Esophagus muscularis mucosa (tissue), 4 donors: ENCODE measurements at places on chromosomes 13 and 19. TPM values are rescaled to one million over a fixed set of nuclear protein-coding genes. Genes with fewer than 3 reads are reported as not detected.
A peak's percentile ranks its signal among the peaks of the same experiment; 100 is the strongest.

MBD3L3 gene
- total RNA-seq = not detected

IGLON5 gene
- not detected for total RNA-seq

NDUFA7 gene
- total RNA-seq = 28.7 TPM

OR2Z1 gene
- total RNA-seq = not detected

DNA sequence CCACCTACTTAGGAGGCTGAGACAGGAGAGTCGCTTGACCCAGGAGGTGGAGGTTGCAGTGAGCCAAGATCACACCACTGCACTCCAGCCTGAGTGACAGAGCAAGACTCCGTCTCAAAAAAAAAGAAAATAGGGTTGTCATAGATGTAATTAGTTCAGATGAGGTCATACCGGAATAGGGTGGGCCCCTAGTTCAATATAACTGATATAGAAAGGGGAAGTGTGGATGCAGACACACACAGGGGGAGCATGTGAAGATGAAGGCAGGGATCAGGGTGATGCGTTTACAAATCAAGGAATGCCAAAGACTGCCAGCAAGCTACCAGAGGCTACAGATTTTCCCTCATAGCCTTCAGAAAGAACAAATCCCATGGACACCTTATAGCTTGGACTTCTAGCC lies 24.3 kb upstream of the EEF1AKMT1 start:
- H3K27ac ChIP-seq = no peak overlapping the region
- no peak overlapping the region for H3K4me3 ChIP-seq
- H3K36me3 ChIP-seq = peaks cover 20% of the 10 kb centered on the region
- H3K4me1 ChIP-seq = peaks cover 15% of the 10 kb centered on the region
- no peaks in the 10 kb centered on the region for H3K27me3 ChIP-seq

- H3K4me3 ChIP-seq = no peak overlapping the region
- H3K27ac ChIP-seq = no peak overlapping the region
These were observed 406.7 kb upstream of the ZNF507 start for GRCh38 chr19:31938675-31939074.

- H3K4me1 ChIP-seq = peaks cover 42% of the 10 kb centered on the region
- no peak overlapping the region for H3K4me3 ChIP-seq
- H3K27me3 ChIP-seq = no peaks in the 10 kb centered on the region
- H3K36me3 ChIP-seq = peaks cover 9% of the 10 kb centered on the region
- DNase-seq = no peak
These were observed 57.7 kb downstream of the PTPRS start for GRCh38 chr19:5282901-5283300.

- H3K27ac ChIP-seq = no peak overlapping the region
- no peaks in the 10 kb centered on the region for H3K27me3 ChIP-seq
- H3K4me1 ChIP-seq = no peaks in the 10 kb centered on the region
- no peak overlapping the region for H3K4me3 ChIP-seq
- peaks cover 18% of the 10 kb centered on the region for H3K36me3 ChIP-seq
These were observed 7.3 kb upstream of the SLC7A9 start for GRCh38 chr19:32876919-32877285.

- no peaks in the 10 kb centered on the region for H3K27me3 ChIP-seq
- H3K4me1 ChIP-seq = peaks cover 92% of the 10 kb centered on the region
- DNase-seq = no peak
- peak overlapping the region; percentile 40 for H3K4me3 ChIP-seq
- no peaks in the 10 kb centered on the region for H3K36me3 ChIP-seq
These were observed 5.2 kb downstream of the AKT2 start for GRCh38 chr19:40279761-40280607.

DNA sequence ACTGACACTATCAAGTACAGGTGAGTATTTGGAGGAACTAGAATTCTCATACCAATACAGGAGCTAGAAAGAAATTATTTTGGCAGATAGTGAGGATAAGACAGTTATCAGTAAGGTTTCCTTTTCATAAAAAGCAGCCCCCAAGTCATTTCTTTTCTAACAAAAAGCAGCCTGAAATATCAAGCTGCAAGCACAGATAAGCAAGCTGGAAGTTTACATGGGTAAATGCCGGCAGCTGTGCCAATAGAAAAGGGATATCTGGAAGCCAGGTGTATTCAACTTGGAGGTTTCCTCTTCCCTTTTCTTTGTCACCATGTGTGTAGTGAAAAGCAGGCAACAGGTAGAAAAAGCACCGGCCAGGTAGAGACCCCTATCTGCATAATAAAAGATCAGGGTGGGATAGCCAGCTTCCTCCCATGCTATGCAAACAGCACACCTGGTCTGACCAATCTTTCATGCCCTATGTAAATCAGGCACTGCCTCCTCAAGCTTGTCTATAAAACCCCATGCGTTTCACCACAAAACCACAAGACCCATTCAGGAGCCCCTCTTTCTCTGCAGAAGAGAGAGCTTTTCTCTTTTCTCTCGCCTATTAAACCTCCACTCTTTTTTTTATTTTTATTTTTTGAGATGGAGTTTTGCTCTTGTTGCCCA lies 22.9 kb downstream of the CYP4F2 start:
- H3K27ac ChIP-seq = no peak overlapping the region
- H3K27me3 ChIP-seq = no peaks in the 10 kb centered on the region
- H3K4me1 ChIP-seq = no peaks in the 10 kb centered on the region
- H3K36me3 ChIP-seq = no peaks in the 10 kb centered on the region

DNA sequence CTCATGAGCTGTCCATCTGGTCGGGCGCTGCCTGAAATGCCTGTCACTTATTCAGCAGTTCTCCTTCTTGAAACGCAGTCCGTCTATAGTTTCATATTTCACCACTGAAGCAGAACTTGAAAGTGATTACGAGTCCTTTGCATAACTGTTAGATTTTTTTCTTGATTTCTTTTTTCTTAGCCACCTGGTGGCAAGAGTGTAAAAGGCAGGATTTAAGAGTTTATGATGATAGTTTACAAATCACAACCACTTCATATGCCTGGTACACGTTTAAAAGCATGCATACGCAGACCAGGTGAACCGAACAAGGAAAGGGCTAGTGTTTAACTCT lies 45.8 kb downstream of the GGACT start:
- H3K36me3 ChIP-seq = no peaks in the 10 kb centered on the region
- H3K4me3 ChIP-seq = no peak overlapping the region
- no peak for DNase-seq
- H3K4me1 ChIP-seq = peaks cover 7% of the 10 kb centered on the region
- H3K27ac ChIP-seq = no peak overlapping the region
- no peaks in the 10 kb centered on the region for H3K27me3 ChIP-seq

- no peak overlapping the region for H3K4me3 ChIP-seq
- no peaks in the 10 kb centered on the region for H3K27me3 ChIP-seq
- peaks cover 32% of the 10 kb centered on the region for H3K4me1 ChIP-seq
- no peak overlapping the region for H3K27ac ChIP-seq
- DNase-seq = no peak
These were observed 23.3 kb upstream of the BCL3 start for GRCh38 chr19:44725251-44725650.

GRCh38 chr13:35856721-35857364 lies 274.3 kb downstream of the DCLK1 start:
- H3K36me3 ChIP-seq = no peaks in the 10 kb centered on the region
- no peak overlapping the region for H3K4me3 ChIP-seq
- DNase-seq = peak; percentile 34

DNA sequence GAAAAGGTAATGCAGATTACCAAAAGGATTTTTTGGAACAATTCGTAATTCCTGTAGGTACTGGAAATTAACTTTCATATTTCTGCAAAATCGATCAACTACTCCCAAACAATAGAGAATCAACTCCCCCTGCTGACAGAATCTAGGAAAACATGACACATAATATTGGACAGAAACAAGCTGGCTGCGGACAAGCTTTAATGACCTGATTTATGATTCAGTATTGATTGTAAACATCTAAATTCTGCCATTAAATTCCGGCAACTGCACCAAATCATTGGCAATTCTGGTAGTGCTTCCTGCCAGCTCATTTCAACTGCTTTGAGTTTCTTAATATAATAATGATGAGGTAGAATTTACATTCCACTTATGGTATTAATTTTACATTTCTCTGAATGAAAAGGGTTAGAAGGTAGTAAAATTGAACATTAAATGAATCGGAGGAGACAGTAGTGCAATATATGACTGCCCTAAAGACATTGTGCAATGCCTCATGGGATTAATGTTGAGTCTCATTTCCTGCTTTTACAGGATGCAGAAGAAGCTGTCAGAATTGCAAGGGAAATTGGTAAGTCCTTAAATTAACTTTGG lies 146.5 kb downstream of the PCCA start:
- DNase-seq = no peak
- H3K36me3 ChIP-seq = no peaks in the 10 kb centered on the region
- no peak overlapping the region for H3K27ac ChIP-seq
- H3K4me1 ChIP-seq = peaks cover 9% of the 10 kb centered on the region

DNA sequence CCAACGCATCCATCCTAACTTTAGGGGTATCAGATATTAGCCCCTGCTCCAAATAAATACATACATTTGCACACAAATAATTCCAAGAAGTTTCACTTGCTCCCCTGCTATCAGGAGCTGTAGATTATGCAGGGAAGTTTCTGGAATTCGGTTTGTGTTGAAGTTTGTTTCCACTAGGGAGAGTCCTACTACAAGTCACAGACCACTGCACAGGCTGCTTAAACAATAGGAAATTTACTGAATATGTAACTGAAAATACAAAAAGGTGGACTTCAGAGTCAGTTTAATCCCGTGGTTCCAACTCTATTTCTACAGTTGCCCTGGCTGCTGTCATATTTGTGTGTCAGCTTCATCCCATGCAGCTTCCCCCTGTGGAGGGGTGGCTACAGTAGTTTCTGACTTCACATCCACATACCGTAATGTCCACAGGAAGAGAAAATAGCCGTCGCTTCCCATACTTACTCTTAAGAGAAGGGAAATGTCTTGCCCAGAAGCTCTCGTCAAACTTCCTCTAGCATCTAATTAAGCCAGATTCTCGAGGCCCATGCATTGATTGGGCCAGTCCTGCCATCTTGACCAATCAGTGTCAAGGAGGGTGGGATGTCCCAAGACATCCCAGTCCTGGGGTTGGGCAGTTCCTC lies 286.6 kb downstream of the COG6 start:
- H3K4me1 ChIP-seq = peaks cover 5% of the 10 kb centered on the region
- H3K36me3 ChIP-seq = no peaks in the 10 kb centered on the region
- no peak overlapping the region for H3K4me3 ChIP-seq
- no peaks in the 10 kb centered on the region for H3K27me3 ChIP-seq
- H3K27ac ChIP-seq = no peak overlapping the region

DNA sequence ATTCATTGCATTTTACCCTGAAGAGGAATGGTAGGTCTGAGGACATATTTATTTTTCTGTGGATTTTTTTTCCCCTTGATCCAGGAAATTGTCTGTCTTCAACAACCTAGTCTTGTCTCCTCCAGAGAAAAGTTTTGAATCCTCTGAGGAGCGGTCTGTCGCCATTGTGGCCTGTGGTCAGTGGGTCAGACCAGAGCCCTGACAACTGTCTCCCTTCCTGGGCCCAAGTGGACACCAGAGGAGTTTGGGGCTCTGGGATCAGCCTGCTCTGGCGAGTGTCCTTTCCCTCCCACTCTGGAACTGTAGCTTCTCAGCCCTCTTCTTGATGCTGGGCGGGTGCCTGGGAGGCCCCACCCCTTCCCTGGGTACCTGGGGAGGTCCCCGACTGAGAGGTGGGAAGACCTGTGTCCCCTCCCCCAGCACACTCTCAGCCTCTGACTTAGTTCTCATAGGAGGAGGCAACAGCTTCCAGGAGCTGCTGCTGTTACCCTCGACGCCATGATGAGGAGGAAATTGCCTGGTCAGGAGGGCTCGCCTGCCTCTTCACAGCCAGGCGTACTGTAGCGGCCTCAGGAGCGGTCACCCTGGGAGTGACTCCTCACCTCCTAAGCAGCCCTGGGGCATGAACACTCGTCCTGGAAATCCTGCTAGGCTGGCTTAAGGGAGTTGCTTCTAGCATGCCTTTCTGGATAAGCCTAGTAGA lies 110.3 kb downstream of the GGACT start:
- peaks cover 3% of the 10 kb centered on the region for H3K36me3 ChIP-seq
- H3K27ac ChIP-seq = no peak overlapping the region
- H3K27me3 ChIP-seq = no peaks in the 10 kb centered on the region
- H3K4me3 ChIP-seq = no peak overlapping the region

DNA sequence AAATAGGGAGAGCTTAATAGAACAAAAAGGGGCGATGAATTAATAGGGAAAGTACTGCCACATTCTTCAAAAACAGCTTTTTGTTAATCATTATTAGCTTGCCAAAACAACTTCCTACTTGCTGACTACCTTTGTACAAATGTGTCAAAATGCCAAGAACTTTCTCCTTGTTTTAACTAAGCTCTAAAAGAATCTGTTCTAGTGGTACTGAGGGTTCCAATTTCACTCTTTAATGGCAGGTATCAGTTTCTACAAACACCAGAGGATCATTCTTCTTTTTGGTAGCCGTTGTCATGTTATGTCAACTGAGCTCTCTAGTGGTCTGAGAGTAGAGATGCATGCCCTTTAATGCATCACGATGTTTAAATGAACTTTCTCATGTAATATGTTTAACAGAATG lies 29.4 kb upstream of the FBXL3 start:
- H3K27ac ChIP-seq = no peak overlapping the region
- DNase-seq = no peak
- H3K4me1 ChIP-seq = no peaks in the 10 kb centered on the region
- H3K36me3 ChIP-seq = peaks cover 35% of the 10 kb centered on the region
- H3K27me3 ChIP-seq = no peaks in the 10 kb centered on the region
- no peak overlapping the region for H3K4me3 ChIP-seq

DNA sequence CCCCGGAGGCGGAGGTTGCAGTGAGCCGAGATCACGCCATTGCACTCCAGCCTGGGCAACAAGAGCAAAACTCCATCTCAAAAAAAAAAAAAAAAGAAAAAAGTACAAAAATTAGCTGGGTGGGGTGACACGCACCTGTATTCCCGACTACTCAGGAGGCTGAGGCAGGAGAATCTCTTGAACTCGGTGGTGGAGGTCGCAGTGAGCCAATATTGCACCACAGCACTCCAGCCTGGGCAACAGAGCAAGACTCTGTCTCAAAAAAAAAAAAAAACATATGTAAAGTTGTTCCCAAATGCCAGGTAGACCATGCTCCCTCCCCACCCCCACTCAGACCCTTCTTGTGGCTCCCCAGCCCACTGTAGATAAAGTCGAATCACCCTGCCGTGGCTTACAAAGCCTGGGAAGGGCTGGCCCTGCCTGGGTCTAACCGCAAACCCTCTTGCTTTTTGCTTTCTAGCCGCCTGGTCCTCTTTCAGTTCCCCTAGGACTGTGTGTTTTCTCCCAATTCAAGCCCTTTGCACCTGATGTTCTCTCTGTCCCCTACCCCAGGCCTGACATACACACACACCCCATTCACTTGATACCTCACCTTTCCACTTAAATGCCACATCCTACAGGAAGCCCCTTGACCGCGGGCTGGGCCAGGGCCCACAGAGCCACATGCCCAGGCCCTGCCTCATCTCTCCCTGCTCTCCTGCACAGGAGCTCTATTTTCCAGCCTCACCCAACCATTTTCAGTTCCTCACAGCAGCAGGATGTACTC lies 34.4 kb downstream of the MAP4K1 start:
- no peaks in the 10 kb centered on the region for H3K27me3 ChIP-seq

- H3K27me3 ChIP-seq = no peaks in the 10 kb centered on the region
- H3K27ac ChIP-seq = peak within 1 kb of the TSS; percentile 100
- peaks cover 39% of the 10 kb centered on the region for H3K4me1 ChIP-seq
- DNase-seq = peak; percentile 100
These were observed at the start of gene CHMP2A for GRCh38 chr19:58554494-58555368. Gene CHMP2A, minus strand, starts transcription at chr19:58555105. Its CDS starts 893 bp downstream, at chr19:58554212.
